CD4-positive, alpha-beta T cell treated with Interleukin-15 for 1 hour (primary cell): ENCODE measurements at places on chromosomes 12 and 14.

DNA sequence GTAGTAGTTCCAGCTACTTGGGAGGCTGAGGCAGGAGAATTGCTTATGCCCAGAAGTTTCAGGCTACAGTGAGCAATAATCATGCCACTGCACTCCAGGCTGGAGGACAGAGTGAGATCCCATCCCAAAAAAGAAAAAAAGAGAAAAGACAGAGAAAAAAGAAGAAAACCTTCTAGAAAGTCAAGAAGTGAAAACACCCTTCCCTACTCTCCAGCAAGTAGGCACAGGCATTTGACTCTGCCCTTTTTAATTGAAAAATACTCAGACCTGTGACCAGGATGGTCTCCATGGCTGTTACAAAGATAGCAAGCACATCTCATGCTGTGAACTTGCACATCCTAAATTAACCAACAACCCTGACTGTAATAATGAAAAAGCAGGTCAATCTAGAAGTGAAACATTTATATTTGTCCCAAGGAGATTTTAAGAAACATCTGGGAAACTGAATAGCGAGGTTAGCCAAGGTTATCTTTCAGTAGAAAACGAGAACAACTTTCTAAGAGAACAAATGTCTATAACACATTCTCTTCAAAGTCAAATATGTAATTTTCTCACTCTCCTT is 2.0 kb downstream of the TMTC1 start:
- no peak for DNase-seq

DNA sequence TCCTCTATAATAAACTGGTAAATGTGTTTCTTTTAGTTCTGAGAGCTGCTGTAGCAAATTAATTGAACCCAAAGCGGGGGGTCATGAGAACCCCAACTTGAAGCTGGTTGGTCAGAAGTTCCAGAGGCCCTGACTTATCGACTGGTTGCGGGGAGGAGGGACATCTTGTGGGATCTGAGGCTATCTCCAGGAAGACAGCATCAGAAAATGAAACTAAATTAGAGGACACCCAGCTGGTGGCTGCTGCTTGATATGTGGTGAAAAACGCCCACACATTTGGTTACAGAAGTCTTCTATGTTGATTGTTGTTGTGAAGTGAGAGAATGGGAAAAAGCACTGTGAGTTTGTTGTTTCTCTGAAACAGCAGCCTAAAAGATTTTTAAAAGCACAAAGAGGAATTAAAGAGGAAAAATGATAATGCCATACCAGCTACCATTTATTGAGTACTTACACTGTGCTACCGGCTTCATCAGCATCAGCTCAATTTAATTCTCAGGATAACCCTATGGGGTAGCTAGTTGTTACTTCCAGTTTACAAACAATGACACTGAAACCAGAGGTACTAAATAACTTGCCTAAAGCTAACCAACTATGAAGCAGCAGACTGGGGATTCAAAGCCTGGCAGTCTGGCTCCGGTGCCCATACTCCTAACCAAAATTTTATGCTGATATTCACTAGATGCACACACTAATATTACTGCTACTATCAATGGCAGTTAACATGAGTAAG is 24.3 kb downstream of the DDX24 start:
- no peak for DNase-seq

DNA sequence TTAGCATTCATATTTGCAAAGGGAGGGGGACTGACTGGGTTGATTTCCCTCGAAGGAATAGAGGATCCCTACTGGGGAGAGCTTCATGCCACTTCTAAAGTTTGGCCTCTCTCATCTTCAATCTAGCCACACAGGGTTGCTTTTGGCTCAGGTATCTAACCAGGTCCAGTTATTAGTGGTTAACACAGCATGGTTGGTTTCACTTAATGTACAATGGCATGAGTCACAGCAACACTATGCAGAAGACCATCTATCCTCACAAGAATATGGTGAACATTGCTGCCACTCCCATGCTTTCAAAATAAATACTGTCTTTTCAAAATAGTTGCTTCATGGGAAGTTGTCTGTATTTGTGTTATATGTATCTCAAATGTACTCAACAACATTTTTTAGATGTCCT is 6.6 kb upstream of the RAB3IP start:
- no peak for DNase-seq

- DNase-seq, result no peak
Measured at GRCh38 chr12:120996133-120996746, 17.9 kb downstream of the HNF1A start.

GRCh38 chr12:78968226-78968625 is 103.7 kb downstream of the SYT1 start:
- no peak for DNase-seq

DNA sequence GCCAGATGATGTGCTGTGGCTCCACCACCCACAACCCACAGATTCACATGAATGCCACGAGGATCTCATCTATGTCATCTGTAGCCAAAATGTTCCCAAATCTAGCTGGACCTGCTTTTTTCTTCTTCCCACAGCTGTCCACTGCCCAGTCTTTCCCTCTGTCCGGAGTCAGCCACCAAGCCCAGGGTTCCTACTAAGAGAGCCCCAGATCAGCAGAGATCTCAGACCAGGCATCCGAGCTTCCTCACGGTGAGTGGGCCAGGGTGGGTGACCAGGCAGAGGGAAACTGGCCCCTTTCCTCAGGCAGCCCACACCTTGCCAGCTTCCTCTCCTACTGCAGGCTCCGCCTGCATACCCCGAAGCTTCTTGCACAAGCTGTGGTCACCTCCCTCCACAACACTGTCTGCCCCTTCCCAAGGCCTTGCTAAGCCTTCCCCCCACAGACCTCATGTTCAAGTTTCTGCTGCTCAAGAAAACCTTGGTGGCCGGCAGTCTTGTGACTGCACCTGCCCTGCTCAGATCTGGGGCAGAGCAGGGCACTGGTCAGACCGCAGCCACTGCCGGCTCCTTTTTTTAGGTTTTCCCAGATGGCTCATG is 81.4 kb downstream of the ACTN1 start:
- DNase-seq, result no peak

GRCh38 chr14:57382283-57382682 is 8.1 kb upstream of the NAA30 start:
- DNase-seq, result no peak

GRCh38 chr12:101653503-101653902 is 43.9 kb upstream of the CHPT1 start:
- no peak for DNase-seq

GRCh38 chr12:103783744-103784664 is 57.0 kb downstream of the NT5DC3 start:
- DNase-seq, result no peak

DNA sequence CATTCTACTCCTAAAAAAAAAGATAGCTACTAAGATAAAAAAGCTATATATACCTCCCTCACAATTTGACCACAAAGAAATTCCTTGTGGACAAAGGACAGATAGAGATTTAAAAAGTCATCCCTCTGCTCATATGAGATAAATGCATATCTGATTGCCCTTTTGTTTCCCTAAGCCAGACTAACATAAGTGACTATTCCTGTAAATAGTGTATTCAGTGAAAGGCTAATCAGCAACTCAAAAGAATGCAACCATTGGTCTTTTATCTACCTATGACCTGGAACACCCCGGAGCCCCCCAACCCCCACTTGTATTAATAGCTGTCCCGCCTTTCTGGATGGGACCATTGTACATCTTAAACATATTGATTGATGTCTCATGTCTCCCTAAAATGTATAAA is 6.3 kb upstream of the TMPO start:
- no peak for DNase-seq

DNA sequence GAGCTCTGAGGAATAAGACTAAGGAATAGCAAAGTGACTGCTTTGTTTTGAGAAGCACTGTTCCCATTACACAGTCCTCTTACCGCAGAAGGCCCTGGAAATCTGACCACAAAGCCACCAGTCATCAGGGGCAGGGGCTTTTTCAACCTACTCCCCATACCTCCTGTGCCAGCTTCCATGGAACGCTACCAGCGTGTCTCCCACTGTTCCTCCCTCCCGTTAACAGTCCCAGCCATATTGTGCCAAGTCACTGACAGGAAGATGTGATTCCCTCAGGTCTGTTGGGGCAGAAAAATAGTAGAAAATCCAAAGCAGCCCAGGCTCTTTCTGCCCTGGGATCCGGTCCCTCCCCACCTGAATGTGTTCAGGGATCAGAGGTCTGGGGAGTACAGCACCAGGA is 46.6 kb upstream of the VPS33A start:
- no peak for DNase-seq

DNA sequence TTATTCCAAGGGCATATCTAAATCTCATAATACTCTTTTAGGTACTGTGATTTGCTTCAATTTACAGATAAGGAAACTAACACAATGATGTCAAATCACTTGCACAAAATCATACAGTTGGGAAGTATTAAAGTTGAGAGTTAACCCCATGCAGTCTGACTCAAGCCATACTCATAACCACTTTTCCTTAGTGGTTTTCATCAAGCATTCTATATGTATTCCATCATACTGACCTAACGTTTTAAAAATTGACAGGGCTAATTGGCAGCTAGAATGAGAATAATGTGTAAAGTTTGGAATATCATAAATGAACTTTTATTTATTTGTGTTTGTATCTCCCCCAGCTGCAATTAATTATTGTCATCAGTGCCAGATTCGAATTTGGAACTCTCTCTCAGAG is 20.9 kb downstream of the PUS7L start:
- no peak for DNase-seq

DNA sequence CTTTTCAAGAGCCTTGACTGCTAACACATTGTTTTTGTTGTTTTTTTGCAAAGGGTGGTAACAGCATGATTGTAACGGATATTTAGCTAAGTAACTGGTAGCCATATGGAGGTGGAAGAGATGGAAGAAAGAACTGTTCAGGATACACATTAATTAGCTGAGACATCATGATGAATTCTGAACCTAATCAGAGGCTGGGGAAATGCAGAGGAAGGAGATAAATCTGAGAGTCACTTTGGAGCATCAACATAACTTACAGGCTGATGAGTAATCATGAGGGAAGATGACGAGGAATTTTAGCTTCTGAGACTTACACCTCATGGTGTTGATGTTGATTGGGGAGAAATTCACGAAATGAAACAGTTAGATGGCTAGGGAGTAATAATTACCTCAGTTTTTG is 62.3 kb downstream of the NIN start:
- DNase-seq, result no peak

GRCh38 chr14:51236314-51236713 is 3.7 kb upstream of the TMX1 start:
- no peak for DNase-seq

DNA sequence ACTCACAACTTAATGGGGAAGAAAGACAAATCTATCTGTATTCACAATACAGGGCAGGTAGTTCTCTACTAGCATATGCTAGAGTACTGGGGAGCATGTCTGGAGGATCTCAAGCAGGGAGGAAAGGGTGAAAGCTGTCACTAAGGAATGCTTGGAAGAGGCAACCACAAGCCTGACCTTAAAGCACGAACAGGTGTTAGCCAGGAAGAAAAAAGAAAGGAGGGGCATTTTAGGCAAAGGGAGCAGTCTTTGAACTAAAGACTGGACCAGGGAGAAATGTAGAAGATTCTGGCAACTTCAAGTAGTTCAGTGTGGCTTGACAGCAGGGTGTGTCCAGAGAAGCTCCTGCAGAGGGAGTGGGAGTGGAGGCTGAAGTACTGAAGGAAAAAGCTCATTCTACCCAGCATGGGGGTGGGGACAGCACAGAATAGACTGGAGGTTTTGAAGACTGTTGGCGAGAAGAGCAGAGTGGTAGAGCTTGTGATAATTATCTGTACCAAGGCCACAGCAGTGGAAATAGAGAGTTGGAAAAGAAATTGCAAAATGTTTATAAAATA is 50.9 kb downstream of the AP5M1 start:
- DNase-seq, result no peak

DNA sequence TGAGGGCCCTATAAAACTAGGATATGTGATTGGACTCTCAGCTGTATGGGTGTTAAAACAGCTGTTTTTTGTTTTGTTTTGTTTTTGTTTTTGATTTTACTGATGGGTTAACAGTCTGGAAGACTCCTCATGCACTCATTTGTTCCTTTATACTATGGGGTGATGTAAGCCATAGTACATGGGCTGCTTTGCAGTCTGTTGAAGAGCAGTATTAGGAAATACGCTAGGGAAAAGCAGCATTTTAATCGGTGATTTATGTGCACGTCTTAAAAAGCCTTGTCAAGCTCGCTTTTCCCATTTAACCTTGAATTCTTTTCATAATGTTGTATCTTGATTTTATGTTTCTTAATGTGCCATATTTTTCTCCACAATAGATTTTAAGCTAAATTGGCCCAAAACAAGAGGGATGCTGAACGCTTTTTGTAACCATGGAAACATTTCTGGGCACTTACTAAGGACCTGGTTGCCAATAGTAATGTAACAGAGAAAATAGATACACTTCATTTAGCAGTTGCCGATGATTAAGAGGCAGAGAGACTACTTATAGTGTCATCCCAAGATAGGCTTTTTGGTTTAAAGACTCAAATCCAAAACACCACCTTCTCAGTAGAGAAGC is 244.0 kb downstream of the SNAPC1 start:
- no peak for DNase-seq

GRCh38 chr12:108592033-108592909 is 5.6 kb downstream of the TMEM119 start:
- DNase-seq, result no peak

- DNase-seq, result no peak
Measured at GRCh38 chr14:24066496-24067132, 4.7 kb upstream of the CPNE6 start.

GRCh38 chr14:95690815-95691214 is 4.6 kb downstream of the TCL1B start:
- no peak for DNase-seq

GRCh38 chr14:46717211-46717610 is 65.6 kb upstream of the RPL10L start:
- no peak for DNase-seq

DNA sequence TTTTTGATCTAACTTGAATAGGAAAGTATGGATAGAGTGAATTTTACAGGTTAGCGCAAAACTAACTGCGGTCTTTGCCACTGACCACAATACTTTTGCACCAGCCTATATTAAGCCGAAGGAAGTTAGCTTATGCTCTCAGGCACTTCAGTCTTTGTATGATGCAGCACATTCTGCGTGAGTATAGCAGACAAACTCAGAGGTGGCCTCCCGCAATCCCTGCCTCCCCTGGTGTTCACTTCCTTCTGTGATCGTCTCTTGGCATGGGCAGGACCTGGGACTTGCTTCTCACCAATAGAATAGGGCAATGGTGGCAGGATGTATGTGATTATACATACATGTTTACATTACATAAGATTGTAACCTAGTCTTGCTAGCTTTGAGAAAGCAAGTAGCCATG is 10.3 kb upstream of the SLC6A13 start:
- DNase-seq, result no peak

DNA sequence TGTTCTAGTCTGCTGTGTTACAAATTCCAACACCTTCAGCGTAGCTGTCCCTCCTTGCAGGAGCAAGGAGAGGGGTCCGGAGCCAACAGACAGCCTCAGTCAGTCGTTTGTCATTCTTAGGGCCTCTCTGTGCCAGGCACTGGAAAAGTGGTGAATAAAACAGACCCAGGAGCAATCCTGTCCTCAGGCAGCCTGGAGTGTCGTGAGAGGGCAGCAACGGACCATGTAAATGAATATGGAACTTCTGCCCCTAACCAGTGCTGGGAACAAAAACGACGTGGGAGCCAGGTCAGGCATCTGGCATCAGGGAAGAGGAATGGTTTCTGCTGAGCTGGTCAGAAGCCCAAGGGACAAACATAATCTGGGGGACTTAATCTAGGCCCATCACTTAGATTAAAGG is 64.8 kb upstream of the PSMC1 start:
- DNase-seq, result no peak

- DNase-seq, result no peak
Measured at GRCh38 chr12:47017041-47017713, 62.2 kb upstream of the PCED1B start.

- no peak for DNase-seq
Measured at GRCh38 chr12:13204428-13204827, 7.9 kb downstream of the EMP1 start.
